ENCODE measurements at places on chromosomes 2 and 18.

DNA sequence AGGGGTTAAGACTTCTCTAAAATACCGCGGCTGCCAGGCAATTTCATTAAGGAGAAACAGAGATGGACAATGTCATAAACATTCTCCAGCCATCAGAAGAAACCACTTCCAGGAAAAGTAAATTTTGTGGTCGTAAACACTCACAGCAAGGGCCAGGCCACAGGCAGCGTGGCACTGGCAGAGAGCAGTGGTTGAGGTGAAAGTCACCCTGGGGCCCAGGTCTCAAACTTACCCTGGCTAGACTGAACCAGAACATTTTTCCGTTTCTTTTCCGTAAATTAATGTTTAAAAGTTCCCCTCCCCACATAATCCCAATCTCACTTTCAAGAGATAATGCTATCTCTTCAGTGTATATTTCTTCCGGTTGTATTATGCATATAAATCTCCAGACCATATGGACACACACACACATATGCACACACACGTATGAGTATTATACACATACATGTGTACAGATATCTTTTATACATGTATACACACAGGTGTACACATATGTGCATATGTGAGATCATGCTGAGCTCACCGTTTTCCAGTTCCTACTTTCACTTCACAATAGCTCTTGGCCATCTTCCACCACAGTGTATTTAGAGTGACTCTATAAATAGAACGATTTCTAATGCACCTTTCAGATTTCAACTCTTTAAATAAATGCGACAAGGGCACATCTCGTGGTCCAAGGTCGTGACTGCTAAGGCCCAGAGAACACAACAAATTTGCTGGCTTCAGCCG, 90.1 kb downstream of the MALT1 start:
- no peak for DNase-seq

DNA sequence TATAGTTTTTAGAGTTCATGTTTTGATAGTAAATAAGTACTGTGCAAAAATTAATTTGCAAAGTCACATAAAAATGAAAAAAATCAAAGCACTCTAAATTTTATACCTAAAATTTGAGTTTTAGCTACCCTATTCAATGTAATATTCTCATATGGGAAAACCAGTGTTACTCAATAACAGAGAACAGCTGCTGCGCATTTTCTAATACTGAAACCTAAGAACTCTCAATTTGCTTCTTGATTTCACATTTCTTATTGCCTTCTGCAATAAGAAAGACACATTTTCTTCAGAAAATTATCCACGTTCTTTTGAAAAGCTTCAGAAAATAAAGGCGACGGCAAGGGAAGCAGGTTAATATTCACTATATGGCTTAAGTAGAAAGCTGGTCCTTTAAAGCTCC, 199.1 kb upstream of the CCDC150 start:
- DNase-seq, result no peak

GRCh38 chr2:154170400-154170799, 298.7 kb downstream of the GALNT13 start:
- DNase-seq, result no peak

DNA sequence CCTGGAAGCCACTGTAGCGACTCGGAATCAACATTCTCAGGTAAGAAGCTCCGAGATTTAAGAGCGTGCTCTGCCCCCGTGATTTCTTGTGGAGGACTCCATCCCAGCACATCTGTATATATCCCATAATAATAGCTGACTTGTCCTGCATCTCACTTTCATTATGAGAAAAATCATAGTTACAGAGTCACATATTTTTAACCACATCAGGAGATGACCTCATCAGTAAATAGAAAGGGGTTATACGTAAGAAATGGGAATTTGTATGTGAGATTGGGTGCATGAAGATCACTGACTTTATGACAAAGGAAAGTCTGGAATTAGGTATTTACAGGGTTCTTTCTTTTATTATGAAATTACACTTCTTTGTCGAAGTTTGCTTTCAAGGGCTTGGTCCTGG, 16.4 kb upstream of the TMEM18 start:
- DNase-seq, result no peak

DNA sequence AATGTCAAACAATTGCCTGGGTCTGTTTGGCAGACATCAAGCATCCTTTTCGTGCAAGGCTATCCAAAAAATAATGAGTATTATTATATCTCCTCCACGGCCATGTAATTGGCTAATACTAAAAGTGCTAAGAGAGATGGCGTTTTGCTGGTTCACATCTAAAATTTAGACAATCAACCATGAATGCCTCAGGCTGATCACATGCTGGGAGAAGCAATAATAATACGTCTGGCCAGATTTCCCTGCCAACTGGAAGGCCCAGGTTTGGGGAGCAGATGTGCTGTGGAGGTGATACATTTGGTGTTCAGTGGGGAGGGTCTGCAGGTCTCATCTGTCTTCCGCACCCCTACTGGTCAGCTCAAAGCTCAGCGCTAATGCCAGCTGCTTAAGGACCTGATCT, 60.3 kb upstream of the CREB1 start:
- DNase-seq, result no peak

- no peak for DNase-seq
These were observed 64.7 kb downstream of the DGKD start for GRCh38 chr2:233418761-233419546.

GRCh38 chr2:112829961-112830681, 6.5 kb downstream of the IL1B start:
- DNase-seq, result no peak

- no peak for DNase-seq
These were observed 27.6 kb upstream of the IL1R1 start for GRCh38 chr2:102114851-102115497.

GRCh38 chr18:33326975-33327374, 113.5 kb downstream of the CCDC178 start:
- no peak for DNase-seq

GRCh38 chr2:67169417-67170140, 227.6 kb upstream of the ETAA1 start:
- no peak for DNase-seq

DNA sequence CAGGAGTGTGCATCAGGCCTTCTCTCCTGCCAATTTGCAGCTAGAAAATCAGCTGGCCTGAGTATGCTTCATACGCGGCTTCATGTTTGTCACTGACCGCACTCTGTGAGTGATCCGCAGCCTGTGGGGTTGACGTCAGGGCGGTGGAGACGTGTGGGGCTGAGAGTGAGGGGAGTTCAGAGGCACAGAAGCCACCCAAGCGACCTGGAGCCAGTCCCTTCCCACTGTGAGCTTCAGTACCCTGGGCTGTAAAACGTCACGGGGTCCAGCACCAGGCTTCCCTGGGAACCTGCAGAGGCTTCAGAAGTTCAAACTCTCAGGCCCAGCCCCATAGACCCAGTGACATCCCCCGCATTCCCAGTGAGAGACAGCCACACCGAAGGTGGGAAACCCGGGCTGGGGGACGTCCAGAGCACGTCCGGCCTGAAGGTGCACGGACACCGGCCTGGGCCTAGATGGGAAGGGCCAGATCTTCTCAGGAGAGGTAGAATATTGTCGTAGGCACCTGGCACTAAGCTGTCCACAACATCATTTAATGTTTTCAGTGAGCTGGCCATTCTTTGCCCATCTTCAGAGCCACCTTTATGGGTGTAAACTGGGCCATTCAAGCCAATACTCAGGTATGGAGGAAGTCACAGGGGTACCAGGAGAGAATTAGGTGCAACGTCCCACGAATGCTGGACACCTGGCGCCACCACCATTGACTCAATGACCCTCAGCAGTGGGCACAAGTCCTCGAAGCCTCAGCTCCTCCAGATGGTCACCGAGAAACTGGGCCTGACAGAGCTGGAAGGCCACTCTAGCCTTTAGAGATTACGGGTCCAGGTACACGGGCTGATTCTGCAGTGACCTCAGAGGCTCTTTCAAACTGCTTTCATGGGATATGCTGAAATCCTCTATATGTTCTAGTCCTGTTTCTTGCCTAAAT, 235.6 kb upstream of the MYT1L start:
- no peak for DNase-seq

GRCh38 chr2:594297-594949, 82.8 kb downstream of the TMEM18 start:
- no peak for DNase-seq

- DNase-seq, result no peak
These were observed 3.2 kb downstream of the CNNM3 start for GRCh38 chr2:96819128-96819875.

DNA sequence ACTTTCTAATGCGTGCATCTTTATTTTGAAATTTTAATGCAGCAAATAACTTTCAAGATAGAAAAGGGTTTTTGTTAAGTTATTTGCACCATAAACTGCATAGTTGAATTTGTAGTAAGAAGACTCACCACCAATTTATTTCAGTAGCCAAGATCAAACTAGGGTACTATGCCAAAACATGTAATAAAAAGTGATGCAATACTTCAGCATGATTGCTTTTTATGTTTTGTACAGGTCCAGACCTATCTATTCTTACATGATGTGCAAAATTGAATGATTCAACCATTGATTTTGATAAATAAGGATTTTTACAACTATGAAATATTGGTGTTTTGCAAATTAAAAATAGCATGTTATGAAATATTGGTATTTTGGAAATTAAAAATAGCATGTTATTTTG, 26.7 kb downstream of the AGPS start:
- DNase-seq, result no peak

DNA sequence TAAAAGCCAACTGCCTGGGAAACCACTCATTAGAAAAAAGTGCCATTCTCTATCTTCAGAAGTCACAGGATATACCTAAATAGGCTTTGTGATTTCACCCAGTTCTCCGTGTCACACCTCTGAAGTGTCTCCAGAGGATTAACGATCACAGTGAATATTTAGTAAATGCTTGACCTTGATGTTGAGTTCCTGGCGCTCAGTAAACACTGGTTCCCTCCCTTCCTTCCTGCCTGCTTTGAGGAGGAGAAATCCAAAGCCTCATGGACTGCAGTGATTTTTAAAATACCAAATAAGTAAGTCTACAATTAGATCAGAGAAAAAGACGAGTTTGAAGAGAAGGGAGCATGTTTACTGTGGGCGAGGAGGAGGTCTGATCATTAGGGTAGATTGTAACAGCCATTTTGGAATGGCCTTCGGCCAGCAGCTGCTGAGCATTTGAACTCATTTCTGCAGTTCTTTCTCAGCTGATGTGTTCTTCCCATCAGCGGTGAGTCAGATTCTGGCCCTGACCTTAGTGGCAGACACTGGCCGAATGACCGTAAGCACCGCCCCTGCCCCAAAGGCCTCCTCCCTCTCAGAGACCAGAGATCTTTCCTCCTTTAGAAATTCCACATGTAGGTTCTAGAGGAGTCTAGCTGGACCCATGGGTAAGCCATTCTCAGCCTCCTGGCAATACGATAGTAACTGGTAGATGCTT, 62.1 kb upstream of the SLC16A14 start:
- no peak for DNase-seq

GRCh38 chr2:170530284-170530745, 184.8 kb upstream of the SP5 start:
- DNase-seq, result peak; percentile 3

DNA sequence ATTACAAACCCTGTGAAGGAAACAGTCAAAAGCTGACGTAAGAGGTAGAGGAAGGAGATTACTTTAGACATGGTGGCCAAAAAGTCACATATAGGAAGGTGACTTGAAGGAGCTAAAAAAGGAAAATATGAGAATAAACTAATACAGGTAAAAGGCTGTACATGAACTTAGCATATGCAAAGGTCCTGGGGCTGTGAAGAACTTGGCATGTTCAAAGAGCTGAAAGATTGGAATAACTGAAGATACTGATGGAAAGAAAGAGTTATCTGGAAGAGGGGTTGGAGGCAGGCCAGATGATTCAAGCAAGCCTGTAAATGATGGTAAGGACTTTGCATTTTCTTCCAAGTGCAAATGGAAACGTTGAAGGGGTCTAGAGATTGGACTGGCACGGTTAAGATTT, 13.2 kb downstream of the IL36A start:
- DNase-seq, result no peak

- no peak for DNase-seq
These were observed 336.3 kb upstream of the NRXN1 start for GRCh38 chr2:51368250-51368649.

DNA sequence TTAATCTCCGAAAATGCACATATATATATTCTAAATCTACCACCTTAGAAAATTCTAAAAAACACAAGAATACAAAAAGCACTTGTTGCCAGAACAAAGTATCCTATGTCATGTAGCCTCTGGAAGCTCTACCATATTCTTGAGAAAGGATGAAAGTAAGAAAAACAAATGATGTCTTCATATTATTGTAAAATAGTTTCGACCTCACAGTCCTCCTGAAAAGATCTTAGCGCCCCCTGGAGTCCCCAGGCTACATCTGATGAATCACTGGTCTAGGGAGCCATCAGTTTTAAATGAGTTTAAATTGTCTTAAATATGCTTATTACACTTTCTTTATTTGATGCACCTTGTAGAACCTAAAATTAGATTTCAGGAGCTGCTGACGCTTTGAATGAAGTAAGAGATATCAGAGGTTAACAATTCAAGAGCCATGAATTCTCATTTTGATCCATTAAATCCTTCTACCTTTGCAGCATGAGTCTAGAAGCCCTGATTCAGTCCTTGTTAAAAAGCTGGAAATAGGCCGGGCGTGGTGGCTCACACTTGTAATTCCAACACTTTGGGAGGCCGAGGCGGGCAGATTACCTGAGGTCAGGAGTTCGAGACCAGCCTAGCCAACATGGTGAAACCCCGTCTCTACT, 138.8 kb downstream of the MCFD2 start:
- DNase-seq, result no peak

DNA sequence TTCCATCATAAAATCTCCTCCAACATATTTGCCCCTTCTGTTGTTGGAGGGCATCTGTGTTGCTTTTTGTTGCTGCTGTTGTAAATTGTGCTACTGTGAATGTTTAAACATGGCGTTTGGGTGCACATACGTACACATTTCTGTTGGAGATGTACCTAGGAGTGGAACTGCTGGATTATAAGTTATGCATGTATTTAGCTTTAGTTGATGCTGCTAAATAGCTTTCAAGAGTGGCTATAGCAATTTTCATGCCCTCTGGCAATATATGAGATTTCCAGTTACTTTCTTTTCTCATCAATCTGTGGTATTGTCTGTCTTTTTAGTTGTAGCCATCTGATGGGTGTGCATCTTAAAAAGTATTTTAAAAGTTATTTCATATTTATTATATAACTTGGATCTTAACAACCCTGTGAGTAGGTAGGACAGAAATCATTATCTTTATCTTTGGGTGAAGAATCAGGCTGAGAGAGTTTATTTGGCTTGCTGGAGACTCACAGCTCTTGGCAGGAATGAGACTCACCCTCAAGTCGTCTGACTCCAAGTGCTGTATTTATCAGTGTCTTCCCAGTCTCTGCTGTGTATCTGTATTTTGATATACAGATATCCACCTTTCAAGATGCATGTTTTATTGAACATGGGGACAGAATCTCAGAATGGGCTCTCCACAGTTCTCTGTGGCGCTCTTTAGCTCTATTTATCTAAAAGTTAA, 16.9 kb downstream of the ZNF236 start:
- DNase-seq, result no peak

DNA sequence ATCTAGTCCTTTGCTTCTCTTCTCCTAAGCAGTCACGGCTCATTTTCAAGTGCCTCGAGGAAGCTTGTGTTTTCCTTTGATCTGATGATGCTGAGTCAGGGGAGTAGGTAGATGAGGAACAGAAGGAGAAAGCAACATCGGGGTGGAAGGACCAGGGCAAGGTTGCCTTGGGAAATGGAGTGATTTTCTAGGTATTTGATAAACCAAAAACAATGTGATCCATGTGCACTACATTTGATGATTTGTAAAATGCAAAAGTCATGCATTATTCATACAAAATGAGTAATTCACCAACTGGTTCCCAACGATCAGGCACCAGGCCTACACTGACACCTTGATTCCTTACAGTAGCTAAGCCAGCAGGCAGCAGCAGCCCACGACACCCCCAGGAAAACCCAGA, 205.3 kb downstream of the ANAPC1 start:
- DNase-seq, result no peak
